ENCODE measurements at places on chromosomes 7 and 10. TPM values are rescaled to one million over a fixed set of nuclear protein-coding genes. Genes with fewer than 3 reads are reported as not detected.

DNA sequence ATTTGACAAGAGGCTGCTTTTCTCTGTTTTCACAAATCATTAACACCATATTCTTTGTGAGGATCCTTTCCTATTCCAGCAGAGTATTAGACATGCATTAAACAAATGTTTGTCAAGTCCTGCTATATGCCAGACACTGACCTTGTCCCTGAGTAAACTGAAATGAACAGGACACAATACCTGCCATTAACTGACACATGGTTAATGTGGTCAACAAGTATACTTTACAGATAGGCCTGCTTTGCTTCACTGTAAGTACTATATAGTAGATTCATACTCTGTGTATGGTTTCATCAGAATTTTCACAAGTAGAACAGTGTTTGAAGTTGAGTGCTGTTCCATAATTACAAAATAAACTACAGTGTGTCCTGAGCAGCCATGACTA, 5.9 kb downstream of the TNKS2 start:
- no peak for DNase-seq

DNA sequence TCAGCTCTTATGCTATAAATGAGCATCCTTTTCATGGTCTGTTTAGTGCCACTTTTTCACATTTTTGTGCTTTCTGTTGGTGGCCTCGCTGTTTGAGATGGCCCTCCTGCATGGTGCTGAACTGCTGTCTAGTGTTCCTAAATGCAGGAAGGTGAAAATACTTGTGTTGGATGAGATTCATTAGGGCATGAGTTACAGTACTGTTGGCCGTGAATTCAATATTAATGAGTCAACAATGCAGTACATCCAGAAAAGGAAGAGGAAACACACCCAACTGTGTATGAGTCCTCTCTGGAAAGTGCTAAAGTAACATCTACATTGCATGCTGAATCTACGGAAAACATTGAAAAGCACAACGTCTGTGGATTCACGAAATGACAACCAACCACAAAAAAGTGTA, 124.0 kb downstream of the HERPUD2 start:
- no peak for DNase-seq

Gene HTR5A
- total RNA-seq: not detected

DNA sequence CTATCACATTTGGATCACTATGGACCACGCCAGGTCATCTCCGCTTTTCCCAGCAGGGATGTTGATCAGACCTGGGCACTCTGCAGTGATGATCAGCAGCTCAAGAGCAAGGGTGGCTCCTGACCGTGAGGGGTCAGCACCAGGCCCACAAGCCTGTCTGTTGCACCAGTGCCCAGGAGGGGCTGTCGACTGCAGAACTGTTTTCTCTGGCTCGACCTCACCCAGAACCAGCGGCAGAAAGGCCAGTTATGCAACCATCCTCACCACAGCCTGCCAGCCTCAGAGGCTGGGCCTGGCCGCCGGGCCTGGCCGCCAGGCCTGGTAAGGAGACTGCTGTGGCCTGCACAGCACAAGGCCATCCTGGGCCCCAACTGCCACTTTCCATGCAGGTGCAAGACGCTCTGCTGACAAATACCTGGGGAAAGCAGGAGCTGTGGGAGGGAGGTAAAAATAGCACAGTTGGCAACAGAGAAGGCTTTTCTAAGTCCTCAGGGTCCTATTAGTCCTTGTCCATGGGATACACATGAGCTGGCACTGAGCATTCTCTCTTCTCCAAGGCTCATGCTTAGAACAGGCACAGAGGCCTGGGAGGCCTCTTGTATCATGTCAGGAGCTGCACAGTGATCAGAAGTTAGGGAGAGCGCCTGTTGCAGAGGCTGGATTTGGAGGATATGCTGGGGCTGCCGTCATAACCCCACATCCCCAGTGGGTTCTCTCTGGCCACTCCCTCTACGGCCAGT, 17.5 kb downstream of the KCNMA1 start:
- no peak for DNase-seq

Gene BAG3
- 53.7 TPM for total RNA-seq

Measured in MCF 10A (cell line).